Stimulated activated CD8-positive, alpha-beta memory T cell treated with anti-CD3 and anti-CD28 coated beads, Interleukin-15, amount 100 ng/mL, for 48 hours (primary cell): ENCODE measurements at places on chromosomes 6 and 20.

DNA sequence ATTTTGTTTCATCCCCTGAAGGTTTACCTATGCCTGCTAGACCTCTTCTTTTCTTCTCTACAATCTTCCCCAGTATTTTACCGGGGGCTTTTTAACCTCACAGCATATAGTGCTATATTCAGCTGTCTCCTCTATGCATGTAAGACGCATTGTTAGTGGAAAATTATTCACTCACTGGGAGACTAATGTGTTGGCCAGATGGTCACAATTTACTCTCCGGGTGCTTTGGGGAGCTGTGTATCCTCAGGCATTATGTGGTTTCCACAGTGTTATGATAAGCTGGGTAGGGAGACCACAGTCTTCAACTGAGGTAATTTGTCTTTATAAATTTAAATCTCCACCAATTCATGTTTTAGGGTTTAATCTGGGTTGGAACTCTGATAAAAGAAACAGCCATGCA is 553.8 kb upstream of the PTCHD4 start:
- no peak for DNase-seq

DNA sequence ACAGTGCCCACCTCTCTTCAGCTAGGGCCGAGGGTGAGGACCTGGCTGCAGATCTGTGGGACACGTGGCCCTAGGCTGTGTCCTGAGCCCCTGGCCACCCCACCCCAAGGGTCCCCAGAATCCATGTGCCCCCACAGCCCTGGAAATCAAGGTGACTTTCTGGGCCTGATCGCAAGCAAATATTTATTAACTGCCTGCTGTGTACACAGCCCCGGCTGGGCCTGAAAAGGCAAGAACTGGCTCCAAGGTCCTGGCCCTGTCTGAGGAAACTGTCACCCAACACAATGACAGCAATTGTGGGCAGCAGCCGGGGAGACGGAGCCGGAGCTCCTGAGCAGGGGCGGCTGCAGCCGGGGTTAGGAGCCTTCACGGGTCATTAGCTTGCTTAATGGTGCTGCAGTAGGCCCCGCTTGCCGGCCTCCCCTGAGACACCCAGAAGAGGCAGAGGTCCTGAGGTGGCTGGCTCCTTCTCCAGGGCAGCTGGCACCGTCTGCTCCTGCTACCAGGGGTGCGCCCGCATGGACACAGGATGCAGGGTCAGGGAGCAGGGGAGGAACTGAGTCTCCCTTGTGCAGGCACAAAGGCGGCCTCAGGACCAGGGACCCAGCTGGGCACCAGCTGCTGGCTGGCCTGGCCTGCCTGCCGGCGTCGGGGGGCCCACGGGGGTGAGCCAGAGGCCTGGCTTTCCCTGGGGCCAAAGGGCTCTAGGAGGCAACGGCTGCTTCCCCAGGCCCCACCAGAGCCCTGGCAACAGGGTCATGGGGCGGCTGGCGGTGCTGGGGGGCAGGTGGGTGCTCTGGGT is 24.1 kb downstream of the NPEPL1 start:
- no peak for DNase-seq

DNA sequence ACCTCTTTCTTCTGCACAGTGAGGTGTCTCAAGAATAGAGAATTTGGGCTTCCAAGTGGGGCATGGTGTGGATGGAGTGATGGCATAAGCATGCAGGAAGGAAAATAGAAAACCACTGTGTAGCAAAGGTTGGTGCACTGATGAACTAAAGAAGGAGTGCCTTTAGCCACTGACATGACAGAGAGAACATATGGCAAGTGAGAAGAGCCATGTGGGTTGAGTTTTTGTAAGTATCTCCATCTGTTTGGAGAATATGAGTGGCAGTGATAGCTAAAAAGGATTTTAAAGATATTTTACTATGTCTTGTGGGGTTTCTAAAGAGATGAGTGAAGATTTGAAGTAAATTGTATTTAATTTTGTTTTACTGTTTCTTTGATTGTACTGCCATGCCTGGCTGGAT is 160.5 kb upstream of the GRIK2 start:
- DNase-seq = no peak

DNA sequence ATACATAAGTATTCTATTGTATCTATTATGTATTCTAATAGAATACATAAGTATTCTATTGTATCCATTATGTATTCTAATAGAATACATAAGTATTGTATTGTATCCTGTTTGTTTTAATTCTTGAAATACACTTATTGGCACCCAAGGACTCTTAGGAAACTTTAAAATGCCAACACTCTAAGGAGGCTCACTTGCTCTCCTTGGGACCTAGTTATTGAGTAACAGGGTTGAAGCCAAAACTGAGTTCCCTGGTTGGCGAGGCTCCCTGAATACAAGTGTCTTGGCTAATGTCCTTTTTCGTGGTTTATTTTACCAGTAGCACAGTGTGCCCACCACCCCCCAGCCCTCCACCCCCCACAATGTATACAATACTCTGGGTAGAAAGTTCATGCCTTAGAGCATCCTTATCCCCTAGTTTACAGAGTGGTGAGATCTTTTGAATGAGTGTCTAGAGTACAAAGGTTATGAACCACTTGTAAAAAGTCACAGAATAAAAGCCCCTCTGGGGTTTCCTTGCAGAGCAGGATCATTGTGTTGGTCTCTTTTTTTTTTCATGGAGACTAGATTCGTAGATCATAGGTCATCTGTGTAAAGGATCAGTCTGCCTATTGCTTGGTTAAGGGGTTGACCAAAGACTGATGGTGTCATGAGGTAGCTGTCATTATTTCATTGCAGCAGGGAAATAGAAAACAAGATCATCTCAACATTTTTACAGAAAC is 32.5 kb upstream of the PRDM1 start:
- DNase-seq = no peak

GRCh38 chr6:1716868-1717267 is 107.2 kb downstream of the FOXC1 start:
- DNase-seq = no peak

- DNase-seq = no peak
Measured at GRCh38 chr6:85172705-85173104, 277.2 kb upstream of the NT5E start.

- peak; percentile 59 for DNase-seq
Measured at GRCh38 chr6:45419571-45420082, 41.9 kb upstream of the SUPT3H start.

- DNase-seq = no peak
Measured at GRCh38 chr20:48198929-48199451, 413.7 kb upstream of the SULF2 start.

- DNase-seq = no peak
Measured at GRCh38 chr6:38460186-38460585, 179.5 kb downstream of the BTBD9 start.

- DNase-seq = no peak
Measured at GRCh38 chr6:151757506-151757955, 50.0 kb upstream of the ESR1 start.

GRCh38 chr6:170178561-170179477 is 112.1 kb downstream of the DLL1 start:
- DNase-seq = no peak

- DNase-seq = no peak
Measured at GRCh38 chr20:6664574-6664973, 102.9 kb upstream of the BMP2 start.

DNA sequence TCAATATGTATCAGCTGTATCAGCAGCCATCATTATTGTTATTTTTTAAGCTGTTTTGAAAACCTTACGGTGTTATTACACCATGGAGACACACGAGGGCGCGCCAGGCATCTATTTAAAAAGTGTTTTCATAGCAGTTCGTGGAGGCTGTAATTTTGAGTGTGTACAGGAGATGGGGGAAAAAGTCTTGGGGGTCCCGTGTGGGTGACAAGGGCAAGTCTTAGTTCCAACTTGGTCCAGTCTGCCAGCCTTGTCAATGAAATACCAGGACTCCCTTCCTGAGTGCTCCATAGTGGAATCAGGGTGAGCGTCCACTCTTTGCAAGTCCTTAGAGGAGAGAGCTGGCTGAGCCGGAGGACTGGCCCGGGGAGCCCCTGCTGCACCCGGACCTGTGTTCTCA is 43.3 kb downstream of the SLC2A10 start:
- DNase-seq = no peak

GRCh38 chr6:54907355-54907754 is 60.8 kb downstream of the FAM83B start:
- no peak for DNase-seq

GRCh38 chr6:152170313-152170701 is 362.8 kb downstream of the ESR1 start:
- no peak for DNase-seq

DNA sequence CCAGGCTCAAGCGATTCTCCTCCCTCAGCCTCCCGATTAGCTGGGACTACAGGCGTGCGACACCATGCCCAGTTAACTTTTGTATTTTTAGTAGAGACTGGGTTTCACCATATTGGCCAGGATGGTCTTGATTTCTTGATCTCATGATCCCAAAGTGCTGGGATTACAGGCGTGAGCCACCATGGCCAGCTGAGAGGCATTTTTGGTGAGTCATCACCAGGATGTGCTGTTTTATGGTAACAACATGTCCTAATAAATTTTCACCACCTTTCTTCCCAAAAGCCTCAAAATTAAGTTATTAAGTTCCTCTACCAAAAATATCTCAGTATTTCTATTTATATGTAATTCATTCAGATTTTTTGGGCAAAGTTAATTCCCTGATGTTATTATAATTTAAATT is 53.5 kb downstream of the COL21A1 start:
- DNase-seq = no peak

GRCh38 chr6:168318579-168319278 is 848 bp downstream of the DACT2 start:
- DNase-seq = no peak

DNA sequence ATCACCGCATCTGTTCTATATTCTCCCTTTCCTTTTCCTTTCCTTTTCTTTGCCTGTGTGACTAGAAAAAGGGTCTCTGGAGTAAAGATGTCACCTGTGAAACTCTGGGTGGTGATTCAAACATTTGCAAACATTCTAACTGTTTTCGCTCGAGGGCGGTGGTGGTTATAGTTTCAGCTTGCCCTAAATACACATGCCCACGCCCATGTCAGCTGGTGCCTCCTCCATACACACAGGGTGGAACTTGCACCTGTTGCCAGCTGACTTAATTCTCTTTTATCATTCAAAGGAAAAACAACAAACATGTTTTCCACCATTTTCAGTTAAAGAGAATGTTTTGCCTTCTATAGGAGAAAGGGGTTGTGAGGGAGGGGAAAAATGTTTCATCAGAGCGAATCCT is 381.9 kb upstream of the ARID1B start:
- no peak for DNase-seq

- peak; percentile 75 for DNase-seq
Measured at GRCh38 chr6:170147832-170148708, 142.8 kb downstream of the DLL1 start.

DNA sequence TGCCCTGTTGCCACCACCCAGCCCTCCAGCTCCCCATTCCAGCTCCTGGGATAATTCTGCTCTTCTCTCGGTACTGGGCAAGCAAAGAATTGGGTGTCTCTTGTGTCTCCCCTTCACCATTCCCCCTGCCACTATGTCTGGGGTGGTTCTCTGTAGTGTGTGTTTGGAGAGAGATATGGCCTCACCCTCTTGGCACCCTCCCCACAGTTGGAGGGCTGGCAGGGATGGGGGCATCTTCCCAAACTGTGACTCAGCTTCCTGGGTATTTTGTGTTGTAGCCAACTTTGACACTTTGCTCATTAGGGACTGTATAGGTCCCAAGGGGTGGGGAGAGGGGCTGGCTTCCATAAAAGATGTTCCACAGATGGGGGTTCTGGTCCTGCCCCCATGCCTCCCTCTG is 1.7 kb downstream of the TNXB start:
- DNase-seq = no peak

DNA sequence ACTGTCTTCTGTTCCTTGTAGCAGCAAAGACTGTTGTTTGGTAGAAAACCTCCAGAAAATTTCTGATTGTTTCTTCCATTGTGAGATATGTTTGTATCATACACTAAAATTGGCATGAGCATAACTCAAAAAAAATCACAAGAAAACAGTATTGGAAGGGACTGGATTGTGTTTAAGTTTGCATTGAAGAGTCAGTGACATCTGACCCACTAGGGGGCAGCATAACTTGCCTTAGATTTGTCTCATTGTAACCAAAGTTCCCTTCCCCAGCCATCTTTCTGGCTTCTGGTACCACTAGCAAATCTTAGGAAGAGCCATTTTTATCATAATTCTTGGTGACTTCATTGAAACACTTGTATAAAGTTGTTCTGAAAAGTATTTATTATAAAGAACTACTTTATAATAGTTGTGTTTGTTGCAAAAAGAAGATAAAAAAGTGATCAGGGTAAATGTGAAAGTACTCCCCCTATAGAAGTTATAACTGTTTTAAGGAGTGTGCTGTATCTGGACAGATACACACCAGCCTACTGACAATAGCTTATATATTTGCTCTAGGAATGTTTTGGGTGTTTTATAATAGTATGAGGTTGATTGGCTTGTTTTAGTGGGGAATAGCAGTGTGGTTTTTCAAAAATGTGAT is 7.7 kb downstream of the CSTF1 start:
- DNase-seq = no peak

DNA sequence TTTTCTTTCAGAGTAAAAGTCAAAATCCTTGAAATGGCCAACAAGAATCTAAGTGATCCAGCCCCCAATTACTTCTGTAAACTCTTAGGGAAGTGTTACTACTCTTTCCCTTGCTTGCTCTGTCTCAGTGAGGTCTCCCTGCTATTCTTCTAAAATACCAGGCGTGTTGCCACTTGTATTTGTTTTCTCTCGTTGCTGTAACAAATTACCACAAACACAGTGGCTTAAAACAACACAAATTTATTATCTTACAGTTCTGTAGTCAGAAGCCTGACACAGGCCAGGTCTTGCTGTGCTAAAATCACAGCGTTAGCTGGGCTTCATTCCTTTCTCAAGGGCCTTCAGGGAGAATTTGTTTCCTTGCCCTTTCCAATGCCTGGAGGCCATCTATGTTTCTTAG is 59.9 kb downstream of the HECA start:
- no peak for DNase-seq

DNA sequence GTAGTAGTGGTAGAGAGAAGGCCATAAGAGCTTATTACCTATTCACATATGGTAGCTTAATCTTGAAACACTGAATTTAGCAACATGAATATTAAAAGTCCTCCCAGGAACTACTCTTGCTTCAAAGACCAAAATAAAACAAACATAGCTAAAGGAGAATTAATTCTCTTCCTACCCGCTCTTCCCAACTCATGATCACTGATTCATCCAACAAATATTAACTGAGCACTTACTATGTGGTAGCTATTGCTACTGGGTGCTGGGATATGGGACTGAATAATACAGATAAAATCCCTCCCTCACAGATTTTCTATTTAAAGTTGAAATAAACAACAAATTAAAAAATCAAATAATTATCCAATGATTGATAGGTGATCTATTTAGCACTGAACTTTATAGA is 287.1 kb downstream of the BTBD9 start:
- no peak for DNase-seq

DNA sequence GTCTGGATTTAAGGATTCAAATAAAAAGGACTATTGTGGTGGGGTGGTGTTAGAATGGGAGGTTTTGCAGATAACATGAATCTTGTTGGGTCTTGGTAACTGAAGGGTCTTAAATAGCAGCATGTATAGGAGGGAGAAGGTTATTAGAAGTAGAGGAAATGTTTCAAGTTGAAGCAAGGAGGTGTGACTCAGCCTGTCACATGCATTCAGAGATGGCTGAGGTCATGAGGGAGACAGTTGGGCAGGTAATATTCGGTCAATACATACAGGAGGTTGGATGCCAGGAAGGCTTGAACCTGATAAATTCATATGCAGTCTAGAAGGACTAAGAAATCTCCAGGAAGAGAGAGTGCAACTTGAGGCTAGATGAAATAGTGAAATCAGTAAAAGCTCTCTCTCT is 6.1 kb downstream of the KLHL31 start:
- DNase-seq = no peak
